ENCODE measurements at places on chromosomes 4 and X. TPM values are rescaled to one million over a fixed set of nuclear protein-coding genes. Genes with fewer than 3 reads are reported as not detected.

MSX1 gene
- total RNA-seq, result not detected

RTL5 gene
- 1.9 TPM for total RNA-seq

ARMCX4 gene
- 14.1 TPM for total RNA-seq

PRSS48 gene
- not detected for total RNA-seq

REPS2 gene
- 1.2 TPM for total RNA-seq

UCP1 gene
- total RNA-seq, result 0.28 TPM

EGF gene
- total RNA-seq, result 6.2 TPM

SPANXN4 gene
- total RNA-seq, result not detected

RASL11B gene
- 6.8 TPM for total RNA-seq

PYURF gene
- total RNA-seq, result 87.1 TPM

SEPSECS gene
- 24.5 TPM for total RNA-seq

KLKB1 gene
- 0.39 TPM for total RNA-seq

PLXNA3 gene
- total RNA-seq, result 9.6 TPM

EFHC2 gene
- total RNA-seq, result 3.2 TPM

BEND4 gene
- 9.6 TPM for total RNA-seq

COL4A5 gene
- 115 TPM for total RNA-seq

RNF128 gene
- not detected for total RNA-seq

TLR2 gene
- 0.22 TPM for total RNA-seq

MMRN1 gene
- 0.37 TPM for total RNA-seq

CYTL1 gene
- 1.1 TPM for total RNA-seq

KCNIP4 gene
- total RNA-seq, result not detected

SNX25 gene
- total RNA-seq, result 50.8 TPM

CCDC110 gene
- total RNA-seq, result 2.0 TPM

PRSS12 gene
- 1.9 TPM for total RNA-seq

SOWAHD gene
- total RNA-seq, result not detected

TMEM144 gene
- 2.0 TPM for total RNA-seq

CDKN2AIP gene
- total RNA-seq, result 38.1 TPM

CYP2U1 gene
- total RNA-seq, result 6.4 TPM

PGAM4 gene
- total RNA-seq, result not detected

TRPC5OS gene
- total RNA-seq, result not detected

PF4V1 gene
- total RNA-seq, result not detected

HELQ gene
- total RNA-seq, result 15.3 TPM

FGFBP2 gene
- total RNA-seq, result 0.15 TPM

SETD7 gene
- 8.2 TPM for total RNA-seq

CSAG1 gene
- total RNA-seq, result not detected

ARHGEF9 gene
- 49.7 TPM for total RNA-seq

Data from neural progenitor cell (in vitro differentiated cells).